Lung (tissue), 17 donors: ENCODE measurements at places on chromosomes 12 and 14.

GRCh38 chr12:12741660-12742059 is 24.5 kb downstream of the CDKN1B start:
- H3K27me3 ChIP-seq, result no peaks in the 10 kb centered on the region
- peaks cover 4% of the 10 kb centered on the region for H3K4me1 ChIP-seq
- H3K4me3 ChIP-seq, result no peak overlapping the region
- H3K36me3 ChIP-seq, result no peaks in the 10 kb centered on the region
- DNase-seq, result peak; percentile 27
- peak overlapping the region; percentile 33 for H3K27ac ChIP-seq

DNA sequence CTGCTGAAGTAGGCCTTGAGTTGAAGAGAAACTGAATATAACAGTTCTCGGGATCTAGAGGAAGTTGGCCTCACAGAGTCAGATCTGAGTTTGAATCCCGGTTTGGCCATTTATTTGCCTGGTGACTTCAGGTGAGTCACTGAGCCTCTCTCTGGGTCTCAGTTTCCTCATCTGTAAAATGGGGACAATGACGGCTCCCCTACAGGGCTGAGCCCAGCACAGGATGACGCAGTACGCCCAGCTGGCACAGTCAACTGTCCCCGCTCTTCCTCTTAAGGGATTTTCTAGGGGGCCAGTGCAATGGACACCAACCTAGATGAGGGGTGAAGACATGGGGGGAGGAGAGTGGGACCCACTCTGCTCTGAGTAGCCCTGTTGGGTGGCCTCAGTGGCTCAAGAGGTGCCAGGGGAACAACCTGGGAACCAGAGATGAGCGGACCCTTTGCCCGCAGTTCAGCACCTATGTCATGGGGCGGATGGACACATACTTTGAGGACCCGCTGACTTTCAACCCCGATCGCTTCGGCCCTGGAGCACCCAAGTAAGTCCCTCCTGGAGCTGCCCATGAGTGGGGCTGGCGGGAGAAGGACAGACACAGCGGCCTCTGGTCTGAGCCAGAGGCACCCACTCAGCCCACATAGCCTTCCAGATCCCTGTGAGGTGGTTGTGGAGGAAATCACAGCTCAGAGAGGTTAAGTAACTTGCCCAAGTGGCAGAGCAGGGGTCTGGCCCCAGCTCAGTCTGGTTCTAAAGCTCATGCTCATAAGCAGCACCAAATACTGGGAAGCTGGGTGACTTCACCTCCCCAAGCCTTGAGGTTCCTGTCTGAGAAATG is 41.1 kb downstream of the CYP46A1 start:
- H3K27ac ChIP-seq, result no peak overlapping the region
- no peaks in the 10 kb centered on the region for H3K4me1 ChIP-seq
- no peaks in the 10 kb centered on the region for H3K36me3 ChIP-seq
- DNase-seq, result no peak
- H3K27me3 ChIP-seq, result no peaks in the 10 kb centered on the region

DNA sequence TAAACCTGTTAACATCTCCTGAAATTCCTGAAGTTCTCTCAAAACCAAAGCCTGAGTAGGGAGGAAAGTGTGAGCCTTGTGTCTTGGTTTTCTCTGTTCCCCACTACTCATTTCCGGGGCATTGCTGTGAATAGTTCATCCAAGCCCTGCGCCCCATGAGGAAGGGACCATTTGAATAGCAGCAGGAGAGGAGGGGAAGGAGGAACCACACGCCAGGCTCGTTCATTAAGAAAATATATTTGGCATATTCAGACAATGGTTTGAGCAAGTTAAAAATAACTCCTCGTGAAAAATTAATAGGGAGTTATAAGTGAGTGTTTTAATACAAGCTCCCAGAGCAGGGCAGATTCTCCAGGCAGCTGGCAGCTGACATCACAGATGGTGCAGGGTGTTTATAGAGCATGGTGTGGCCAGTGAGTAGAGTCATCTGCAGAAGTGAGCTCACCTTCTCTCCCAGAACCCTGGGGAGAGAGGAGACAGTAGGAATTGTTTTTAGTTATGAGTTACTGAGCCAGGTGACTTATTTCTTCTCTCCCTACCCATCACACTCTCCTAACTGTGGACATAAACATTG is 29.5 kb upstream of the CISTR start:
- no peak for DNase-seq
- H3K4me3 ChIP-seq, result no peak overlapping the region
- no peak overlapping the region for H3K27ac ChIP-seq
- H3K36me3 ChIP-seq, result no peaks in the 10 kb centered on the region
- H3K4me1 ChIP-seq, result no peaks in the 10 kb centered on the region
- H3K27me3 ChIP-seq, result peaks cover 26% of the 10 kb centered on the region

DNA sequence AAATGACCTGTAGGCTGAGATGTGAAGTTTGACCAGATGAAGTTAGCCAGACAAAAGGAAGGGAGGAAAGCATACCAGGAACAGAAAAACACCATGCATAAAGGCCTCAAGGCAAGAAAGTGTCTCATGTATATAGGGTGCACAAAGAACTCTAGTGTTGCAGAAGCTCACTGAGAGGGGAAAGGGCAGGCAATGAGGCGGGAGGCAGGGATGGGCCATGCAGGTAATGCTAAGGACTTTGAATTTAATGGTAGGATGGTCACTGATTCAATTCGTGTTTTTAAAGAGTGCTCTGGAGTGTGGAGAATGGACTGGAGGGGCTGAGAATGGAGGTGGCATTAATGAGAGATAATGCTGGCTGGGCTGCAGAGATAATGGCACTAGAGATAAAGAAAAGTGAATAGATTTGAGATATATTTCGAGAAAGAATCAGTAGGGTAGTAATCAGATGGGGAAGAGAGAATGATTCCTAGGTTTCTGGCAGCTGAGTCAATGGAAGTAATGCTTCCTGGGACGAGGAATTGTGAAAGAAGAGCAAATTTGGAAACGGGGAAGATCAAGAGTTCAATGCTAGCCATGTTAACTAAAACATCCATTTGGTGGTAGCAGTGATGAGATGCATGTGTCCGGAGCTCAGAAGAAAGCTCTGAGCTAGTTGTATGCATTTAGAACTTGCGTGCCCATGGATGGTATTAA is 43.1 kb downstream of the LIMA1 start:
- no peak overlapping the region for H3K4me3 ChIP-seq
- H3K27ac ChIP-seq, result no peak overlapping the region
- peaks cover 3% of the 10 kb centered on the region for H3K36me3 ChIP-seq
- no peaks in the 10 kb centered on the region for H3K27me3 ChIP-seq
- peaks cover 16% of the 10 kb centered on the region for H3K4me1 ChIP-seq
- DNase-seq, result no peak

DNA sequence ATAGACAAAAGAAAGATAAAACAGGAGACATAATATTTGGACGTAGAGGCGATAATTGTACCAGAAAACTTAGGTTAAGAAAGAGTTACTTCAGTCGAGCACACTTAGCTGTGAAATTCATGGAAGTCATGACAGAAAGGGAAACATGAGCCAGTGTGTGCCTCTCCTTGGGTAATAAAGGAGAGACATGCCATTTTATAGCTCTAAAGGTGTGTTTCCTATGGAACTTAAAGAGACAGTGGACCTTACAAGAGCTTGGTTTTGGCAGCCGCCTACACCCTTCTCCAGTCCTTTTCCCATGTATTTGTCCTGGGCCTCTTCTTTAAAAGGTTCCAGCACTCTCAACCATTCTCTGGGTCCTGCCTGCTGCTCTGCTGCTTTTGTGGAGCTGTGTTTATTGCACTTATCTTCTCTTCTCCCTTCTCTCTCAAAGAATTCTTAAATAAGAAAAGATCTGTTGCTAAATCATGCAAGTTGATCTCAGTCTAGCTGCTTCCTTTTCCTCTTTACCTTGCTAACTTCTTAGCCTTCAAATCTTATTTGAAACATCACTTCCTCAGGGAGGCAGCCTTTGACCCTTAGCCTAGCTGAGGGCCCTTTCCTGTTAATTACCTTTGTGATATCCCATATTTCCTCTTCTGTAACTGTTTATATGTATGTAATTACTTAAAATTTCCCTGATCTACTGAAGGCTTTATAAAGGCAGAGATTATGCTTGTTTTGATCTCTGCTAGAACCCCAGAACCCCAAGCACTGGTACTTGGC is 81.8 kb upstream of the EVL start:
- H3K27me3 ChIP-seq, result no peaks in the 10 kb centered on the region
- H3K36me3 ChIP-seq, result no peaks in the 10 kb centered on the region
- DNase-seq, result no peak
- H3K4me1 ChIP-seq, result peaks cover 4% of the 10 kb centered on the region
- no peak overlapping the region for H3K27ac ChIP-seq

DNA sequence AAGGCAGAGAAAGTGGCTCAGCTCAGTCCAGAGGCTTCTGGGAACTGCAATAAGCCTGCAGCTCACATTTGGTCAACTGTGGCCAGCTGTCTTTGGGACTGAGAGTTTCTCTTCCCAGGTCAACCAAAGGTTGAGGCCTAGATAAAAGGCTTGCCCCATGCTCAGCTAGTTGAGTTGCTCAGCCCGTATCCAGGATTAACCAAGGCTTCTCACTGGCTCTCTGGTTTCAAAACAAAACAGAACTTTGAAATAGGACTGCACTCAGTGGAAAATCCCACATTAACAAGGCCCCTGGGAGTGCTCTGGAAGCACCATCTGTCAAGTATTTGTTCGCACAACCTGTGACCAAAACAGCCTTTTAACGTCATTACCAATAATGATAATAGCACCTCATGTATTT is 40.3 kb upstream of the NUAK1 start:
- H3K36me3 ChIP-seq, result no peaks in the 10 kb centered on the region
- no peaks in the 10 kb centered on the region for H3K4me1 ChIP-seq
- no peak overlapping the region for H3K27ac ChIP-seq
- H3K27me3 ChIP-seq, result no peaks in the 10 kb centered on the region
- H3K4me3 ChIP-seq, result no peak overlapping the region

DNA sequence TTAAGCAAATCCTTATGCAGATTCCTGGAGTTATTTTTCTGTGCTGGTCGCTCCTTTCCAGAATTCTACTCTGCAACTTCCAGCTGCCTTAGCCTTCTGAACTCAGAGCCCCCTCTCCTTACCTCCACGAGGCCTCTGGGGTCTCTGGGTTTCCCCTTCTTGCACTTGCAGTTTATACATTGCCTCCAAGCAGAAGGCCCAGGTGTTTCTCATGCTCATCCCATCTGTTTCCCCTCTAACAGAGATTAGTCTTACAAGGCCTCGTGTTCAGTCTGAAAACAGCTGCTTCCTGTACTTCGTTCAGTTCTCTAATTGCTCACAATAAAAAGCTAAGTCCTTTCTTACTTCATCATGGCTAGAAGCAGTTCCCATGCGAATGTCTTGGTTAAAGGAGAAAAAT is 134.4 kb upstream of the FGD4 start:
- no peaks in the 10 kb centered on the region for H3K27me3 ChIP-seq
- peak; percentile 63 for DNase-seq
- H3K4me3 ChIP-seq, result no peak overlapping the region
- peak overlapping the region; percentile 27 for H3K27ac ChIP-seq
- H3K36me3 ChIP-seq, result no peaks in the 10 kb centered on the region

- peak; percentile 92 for DNase-seq
- H3K36me3 ChIP-seq, result no peaks in the 10 kb centered on the region
- H3K27ac ChIP-seq, result no peak overlapping the region
- H3K4me1 ChIP-seq, result peaks cover 61% of the 10 kb centered on the region
- H3K27me3 ChIP-seq, result peaks cover 27% of the 10 kb centered on the region
Measured at GRCh38 chr14:100677152-100677551, 49.5 kb upstream of the DLK1 start.

GRCh38 chr12:4257442-4257841 is 16.1 kb upstream of the CCND2 start:
- H3K27ac ChIP-seq, result no peak overlapping the region
- DNase-seq, result no peak
- H3K36me3 ChIP-seq, result no peaks in the 10 kb centered on the region
- H3K27me3 ChIP-seq, result no peaks in the 10 kb centered on the region

DNA sequence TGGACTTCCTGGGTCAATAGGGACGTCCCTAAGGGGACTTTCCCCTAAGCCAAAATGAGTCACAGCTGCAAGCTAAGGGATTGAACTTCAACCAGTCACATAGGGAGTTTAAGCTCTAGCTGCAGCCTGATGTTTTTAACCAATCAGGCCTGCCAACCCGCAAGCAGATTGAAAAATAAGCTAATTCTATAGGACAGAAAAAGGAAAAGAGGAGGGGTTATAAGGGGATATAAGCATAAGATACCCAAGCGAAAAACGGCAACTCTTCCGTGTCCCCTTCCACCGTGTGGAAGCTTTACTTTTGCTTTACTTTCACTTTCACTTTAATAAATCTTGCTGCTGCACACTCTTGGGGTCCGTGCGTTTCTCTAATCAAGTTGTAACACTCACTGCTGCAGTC is 24.4 kb downstream of the ATP23 start:
- H3K27me3 ChIP-seq, result no peaks in the 10 kb centered on the region
- no peak for DNase-seq
- no peaks in the 10 kb centered on the region for H3K36me3 ChIP-seq
- H3K27ac ChIP-seq, result no peak overlapping the region

DNA sequence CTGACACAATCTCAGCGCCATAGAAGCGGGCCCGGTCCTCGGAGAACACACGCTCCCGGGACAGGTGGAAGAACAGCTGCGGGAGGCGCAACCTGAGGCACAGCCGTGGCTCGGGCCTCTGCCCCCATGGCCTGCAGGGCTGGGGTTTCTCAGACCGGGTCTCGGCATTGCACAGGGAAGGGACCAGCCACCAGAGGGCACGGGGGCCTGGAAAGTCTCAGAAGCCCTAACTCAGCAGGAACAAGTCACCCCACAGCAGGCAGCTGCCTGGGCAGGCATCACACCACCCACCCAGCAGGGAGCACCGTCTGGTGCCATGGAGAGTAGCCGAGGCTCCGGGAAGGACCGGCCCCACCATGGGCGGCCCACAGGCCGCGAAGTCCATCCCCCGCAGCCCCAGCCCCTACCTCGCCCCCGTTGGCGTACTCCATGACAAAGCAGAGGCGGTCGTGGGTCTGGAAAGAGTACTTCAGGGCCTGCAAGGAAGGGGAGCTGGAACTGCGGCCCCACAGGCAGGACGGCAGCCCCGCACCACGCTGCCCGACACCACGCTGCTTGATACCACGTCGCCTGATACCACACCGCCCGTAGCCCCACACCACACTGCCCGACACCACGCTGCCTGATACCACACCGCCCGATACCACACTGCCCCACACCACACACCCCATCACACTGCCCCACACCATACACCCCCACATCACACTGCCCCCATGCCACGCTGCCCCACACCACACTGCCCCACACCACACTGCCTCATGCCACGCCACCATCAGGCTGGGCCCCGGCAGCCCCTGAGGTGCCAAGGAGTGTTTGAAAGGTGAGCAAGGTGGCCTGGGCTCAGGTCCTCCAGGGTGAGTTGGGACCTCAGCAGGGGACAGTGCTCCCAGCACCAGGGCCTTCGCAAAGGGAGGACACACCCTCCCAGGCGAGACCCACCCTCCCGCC is 20.8 kb downstream of the SIVA1 start:
- H3K4me3 ChIP-seq, result no peak overlapping the region
- no peaks in the 10 kb centered on the region for H3K4me1 ChIP-seq
- no peaks in the 10 kb centered on the region for H3K27me3 ChIP-seq

DNA sequence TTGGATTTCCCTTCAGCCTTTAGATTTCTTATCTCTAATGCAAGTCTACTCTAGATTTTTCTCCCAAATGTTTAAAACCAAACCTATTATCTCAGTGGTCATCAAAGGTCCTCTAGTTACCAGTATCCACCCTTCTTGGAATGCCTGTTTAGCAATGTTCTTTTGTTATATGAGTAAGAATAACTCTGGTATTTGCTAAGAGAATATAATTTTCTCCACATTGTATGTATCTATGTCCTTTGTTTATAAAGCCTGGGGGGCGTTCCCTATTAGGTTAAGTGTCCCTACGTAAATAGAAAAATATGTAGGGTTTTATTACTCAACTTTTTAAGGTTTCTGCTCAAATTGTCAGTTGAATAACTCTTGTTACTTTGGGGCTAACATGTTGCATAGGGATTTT is 27.3 kb downstream of the PPM1A start:
- no peaks in the 10 kb centered on the region for H3K4me1 ChIP-seq
- no peak overlapping the region for H3K4me3 ChIP-seq
- H3K27ac ChIP-seq, result no peak overlapping the region
- no peak for DNase-seq
- no peaks in the 10 kb centered on the region for H3K27me3 ChIP-seq
- H3K36me3 ChIP-seq, result no peaks in the 10 kb centered on the region
